ENCODE measurements at places on chromosomes 3 and 15. TPM values are rescaled to one million over a fixed set of nuclear protein-coding genes. Genes with fewer than 3 reads are reported as not detected.

Gene SCN11A
- total RNA-seq: 0.16 TPM

GRCh38 chr15:50257332-50257731 lies 8.2 kb downstream of the HDC start:
- H3K4me3 ChIP-seq: no peak overlapping the region
- H3K36me3 ChIP-seq: no peaks in the 10 kb centered on the region
- no peaks in the 10 kb centered on the region for H3K27me3 ChIP-seq
- no peak overlapping the region for H3K27ac ChIP-seq
- no peak for DNase-seq
- no peaks in the 10 kb centered on the region for H3K4me1 ChIP-seq

DNA sequence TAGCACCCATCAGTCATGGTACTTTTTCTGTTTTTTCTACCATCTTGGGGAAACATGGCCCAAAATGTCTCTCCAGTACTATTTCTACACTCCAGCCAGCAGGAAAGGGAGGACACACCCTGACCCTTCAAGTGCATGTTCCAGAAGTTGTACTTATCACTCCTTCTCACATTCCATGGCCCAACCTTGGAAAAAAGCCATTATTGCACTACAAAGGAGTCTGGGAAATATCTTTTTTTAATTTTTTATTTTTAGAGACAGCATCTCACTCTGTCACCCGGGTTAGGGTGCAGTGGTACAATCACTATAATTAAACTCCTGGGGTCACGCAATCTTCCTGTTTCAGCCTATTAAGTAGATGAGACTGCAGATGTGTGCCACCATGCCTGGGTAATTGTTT lies 100.0 kb upstream of the PPP2R3A start:
- no peak overlapping the region for H3K4me3 ChIP-seq
- H3K36me3 ChIP-seq: no peaks in the 10 kb centered on the region
- peaks cover 5% of the 10 kb centered on the region for H3K27me3 ChIP-seq

Gene EBLN2
- total RNA-seq: 3.1 TPM

Gene NRG4
- 1.5 TPM for total RNA-seq

Gene CACNA1D
- 38.2 TPM for total RNA-seq

DNA sequence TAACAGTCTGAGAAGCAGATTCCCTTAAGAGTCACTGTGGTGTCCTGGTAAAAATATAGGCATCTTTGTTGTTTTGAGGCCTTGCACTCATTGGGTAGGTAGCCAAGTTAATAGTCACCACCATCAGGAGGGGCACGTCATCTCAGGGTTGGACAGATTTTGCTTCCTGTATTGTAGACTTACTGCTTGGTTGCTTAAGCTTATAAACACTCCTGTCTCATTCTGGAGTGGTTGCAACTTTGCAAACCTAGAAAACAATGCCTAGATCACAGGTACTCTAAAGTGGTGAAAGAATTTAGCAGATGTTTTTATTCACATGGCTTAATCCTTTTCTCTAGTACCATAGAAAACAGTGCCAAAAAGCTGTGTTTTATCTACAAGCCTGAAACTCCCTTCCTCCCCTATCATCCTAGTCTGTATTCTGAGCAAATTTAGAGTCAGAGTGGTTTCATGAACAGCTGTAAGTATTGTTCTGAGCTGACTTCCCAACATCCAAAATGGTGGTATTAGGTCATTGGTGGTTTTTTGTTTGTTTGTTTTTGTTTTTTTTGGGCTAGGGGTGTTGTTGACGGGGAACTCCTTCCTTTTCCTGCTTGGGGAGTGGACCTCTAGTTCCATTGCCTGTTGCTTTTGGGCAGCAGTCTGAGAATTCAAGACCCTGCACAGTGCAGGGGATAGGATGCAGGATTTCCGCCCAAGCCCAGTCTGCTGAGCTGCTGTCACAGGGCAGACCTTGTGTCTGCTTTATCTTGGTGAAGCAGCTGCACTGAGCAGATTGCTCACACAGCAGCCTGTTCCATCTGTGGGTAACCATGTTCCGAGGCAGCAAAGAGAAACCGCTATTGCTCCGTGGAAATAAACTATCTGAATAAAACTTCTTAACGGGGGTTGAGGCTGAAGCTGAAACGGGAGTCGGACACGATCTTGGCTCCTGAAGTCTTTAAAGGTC lies 202.0 kb downstream of the AKAP13 start:
- DNase-seq: peak; percentile 67
- H3K4me1 ChIP-seq: peaks cover 3% of the 10 kb centered on the region
- H3K27ac ChIP-seq: peak overlapping the region; percentile 69

Gene TMC3
- not detected for total RNA-seq

Gene CCR1
- 5.0 TPM for total RNA-seq

Gene MELTF
- total RNA-seq: 11.3 TPM

DNA sequence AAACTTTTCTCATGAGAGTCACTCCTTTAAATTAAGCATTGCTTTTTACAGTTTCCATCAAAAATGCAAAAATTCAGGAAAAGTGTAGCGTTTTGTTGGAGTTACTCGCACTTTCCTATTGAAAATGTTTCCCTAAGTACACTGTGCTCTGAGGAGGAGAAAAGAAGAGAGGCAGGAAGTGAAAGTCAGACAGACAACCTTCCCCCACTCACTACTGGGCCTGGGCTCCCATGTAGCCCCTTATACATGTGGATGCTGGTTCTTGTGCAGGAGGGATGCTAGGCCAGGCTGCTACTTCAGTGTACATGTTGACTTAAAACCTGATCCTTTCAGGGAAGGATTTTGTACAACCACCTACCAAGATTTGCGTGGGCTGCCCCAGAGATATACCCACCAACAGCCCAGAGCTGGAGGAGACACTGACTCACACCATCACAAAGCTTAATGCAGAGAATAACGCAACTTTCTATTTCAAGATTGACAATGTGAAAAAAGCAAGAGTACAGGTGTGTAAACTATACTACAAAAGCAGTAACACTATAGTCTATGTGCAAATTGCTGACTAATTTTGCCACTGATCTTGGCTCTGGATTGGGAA lies 15.1 kb downstream of the KNG1 start:
- peaks cover 9% of the 10 kb centered on the region for H3K27me3 ChIP-seq
- H3K4me3 ChIP-seq: no peak overlapping the region
- H3K36me3 ChIP-seq: no peaks in the 10 kb centered on the region
- no peak overlapping the region for H3K27ac ChIP-seq

Gene CHST2
- 11.4 TPM for total RNA-seq

DNA sequence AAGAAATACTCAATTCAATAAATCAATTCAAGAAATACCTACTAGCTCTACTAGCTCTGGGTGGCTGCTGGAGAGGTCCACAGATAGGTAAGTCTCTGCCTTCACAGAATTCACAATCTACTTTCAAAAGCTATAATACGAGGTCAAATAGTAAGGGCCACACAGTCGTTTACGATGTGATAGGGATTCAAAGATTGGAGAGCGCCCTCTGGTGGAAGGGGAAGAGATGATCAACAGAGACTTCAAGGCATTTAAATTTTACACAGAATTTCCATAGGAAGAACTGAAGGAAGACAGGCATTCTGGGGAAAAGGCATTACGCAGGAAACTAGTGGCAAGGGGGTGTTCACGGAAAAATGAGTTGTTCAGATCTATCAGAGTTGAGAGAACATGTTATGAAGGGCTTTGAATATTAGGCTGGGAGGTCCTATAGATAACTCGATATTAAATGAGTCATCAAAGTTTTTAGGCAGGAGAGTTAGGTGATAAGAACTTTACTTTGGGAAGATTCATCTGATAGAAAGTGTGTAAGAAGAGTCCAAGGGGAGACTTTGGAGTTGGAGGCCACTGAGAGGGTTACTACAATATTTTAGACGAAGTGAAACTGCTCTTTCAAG lies 128.8 kb downstream of the FRMD5 start:
- no peaks in the 10 kb centered on the region for H3K36me3 ChIP-seq
- no peak overlapping the region for H3K4me3 ChIP-seq
- no peaks in the 10 kb centered on the region for H3K27me3 ChIP-seq
- H3K27ac ChIP-seq: no peak overlapping the region
- H3K4me1 ChIP-seq: no peaks in the 10 kb centered on the region

DNA sequence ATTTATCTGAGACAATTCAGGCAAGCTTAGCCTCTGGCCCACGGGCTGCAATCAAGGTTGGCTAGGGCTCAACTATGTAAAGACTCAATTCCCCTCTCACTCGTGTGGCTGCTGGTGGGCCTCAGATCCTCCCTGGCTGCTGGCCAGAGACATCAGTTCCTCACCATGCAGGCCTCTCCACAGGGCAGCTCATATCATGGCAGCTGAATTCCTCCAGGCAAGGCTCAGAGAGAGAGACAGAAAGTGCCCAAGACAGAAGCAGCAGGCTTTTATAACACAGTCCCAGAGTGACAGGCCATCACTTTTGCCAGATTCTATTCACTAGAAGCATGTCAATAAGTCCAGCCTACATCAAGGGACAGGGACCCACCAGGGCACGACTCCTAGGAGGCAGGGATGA lies 63.2 kb downstream of the XXYLT1 start:
- H3K4me3 ChIP-seq: no peak overlapping the region
- H3K36me3 ChIP-seq: no peaks in the 10 kb centered on the region
- no peak overlapping the region for H3K27ac ChIP-seq
- DNase-seq: no peak
- peaks cover 53% of the 10 kb centered on the region for H3K4me1 ChIP-seq

Gene COPB2
- total RNA-seq: 118 TPM

Gene RETNLB
- not detected for total RNA-seq

GRCh38 chr3:20658491-20658890 lies 472.5 kb upstream of the SGO1 start:
- no peak overlapping the region for H3K4me3 ChIP-seq
- no peaks in the 10 kb centered on the region for H3K4me1 ChIP-seq
- H3K36me3 ChIP-seq: no peaks in the 10 kb centered on the region
- H3K27ac ChIP-seq: no peak overlapping the region

DNA sequence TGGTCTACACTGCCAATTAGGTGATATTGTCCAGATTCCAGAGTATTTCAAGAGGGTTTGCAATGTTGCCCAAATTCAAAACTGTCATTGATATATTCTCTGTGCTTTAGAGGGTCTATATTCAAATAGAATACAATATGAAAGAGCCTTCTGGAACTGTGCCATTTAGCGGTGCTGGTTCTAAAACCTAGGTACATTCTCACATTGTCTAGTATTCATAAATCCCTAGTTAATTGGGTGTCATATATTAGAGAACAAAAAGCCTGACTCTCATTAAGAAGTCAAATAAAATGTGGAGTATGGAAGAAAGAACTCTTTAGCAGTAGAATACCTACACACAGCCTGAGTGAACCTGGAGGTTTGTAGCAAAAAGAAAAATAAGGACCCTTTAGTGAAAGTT lies 447.9 kb downstream of the CNTN6 start:
- no peaks in the 10 kb centered on the region for H3K36me3 ChIP-seq
- no peaks in the 10 kb centered on the region for H3K27me3 ChIP-seq
- no peaks in the 10 kb centered on the region for H3K4me1 ChIP-seq
- H3K27ac ChIP-seq: no peak overlapping the region
- H3K4me3 ChIP-seq: no peak overlapping the region

DNA sequence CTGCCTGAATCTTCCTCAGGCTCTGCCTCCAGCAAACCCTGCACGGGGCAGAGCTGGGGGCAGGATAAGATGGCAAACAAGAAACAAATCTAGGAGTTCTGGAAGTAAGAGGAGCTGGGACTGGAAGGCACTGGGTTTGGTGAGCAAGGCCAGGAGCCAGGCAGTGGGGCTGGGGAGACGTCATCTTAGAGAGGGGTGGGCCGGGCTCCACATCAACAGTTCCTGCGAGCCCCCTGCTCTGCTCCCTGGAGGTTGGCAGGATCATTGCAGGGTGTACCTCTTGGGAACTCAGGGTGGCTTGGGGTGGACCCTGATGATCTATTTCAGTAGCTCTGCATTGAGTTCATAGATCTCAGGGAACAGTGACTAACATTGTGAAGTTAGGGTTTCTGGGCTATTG lies 87.3 kb upstream of the PRR23E start:
- no peak overlapping the region for H3K4me3 ChIP-seq
- no peak overlapping the region for H3K27ac ChIP-seq

Gene CHRNA5
- 0.98 TPM for total RNA-seq

- H3K4me3 ChIP-seq: no peak overlapping the region
- peak overlapping the region; percentile 73 for H3K27ac ChIP-seq
- DNase-seq: no peak
- H3K27me3 ChIP-seq: no peaks in the 10 kb centered on the region
- peaks cover 33% of the 10 kb centered on the region for H3K4me1 ChIP-seq
- H3K36me3 ChIP-seq: no peaks in the 10 kb centered on the region
Observed at GRCh38 chr15:67049351-67050044, 15.9 kb upstream of the SMAD3 start.

DNA sequence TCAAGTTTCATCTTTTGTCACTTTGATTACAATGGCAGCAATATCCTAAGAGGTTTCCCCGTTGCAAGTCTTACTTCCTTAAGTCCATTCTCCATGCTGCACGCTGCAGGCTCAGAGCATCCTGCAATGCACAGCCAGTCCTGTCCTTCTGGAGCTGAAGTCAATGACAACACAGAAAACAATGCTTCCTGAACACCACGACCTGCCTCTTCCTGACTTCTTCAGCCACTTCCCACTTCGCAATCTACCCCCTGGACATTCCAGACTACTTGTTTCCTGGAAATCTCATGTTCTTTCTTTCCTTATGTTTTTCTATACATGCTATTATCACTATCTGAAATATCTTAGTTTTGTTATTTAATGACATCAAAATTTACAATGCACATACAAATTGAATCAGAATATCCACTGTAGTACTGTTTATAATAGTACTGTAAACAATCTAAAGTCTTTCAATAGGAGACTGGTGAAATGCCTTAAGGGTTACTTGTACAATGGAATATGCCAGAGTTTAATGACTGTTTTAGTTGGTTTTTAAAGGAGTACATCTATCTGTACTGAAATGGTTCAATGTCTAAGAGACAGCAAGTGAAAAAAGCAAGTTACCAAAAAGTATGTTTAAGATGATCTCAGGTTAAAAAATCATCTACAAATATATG lies 113.7 kb upstream of the PRTG start:
- H3K36me3 ChIP-seq: no peaks in the 10 kb centered on the region
- H3K4me3 ChIP-seq: no peak overlapping the region
- H3K27me3 ChIP-seq: no peaks in the 10 kb centered on the region

GRCh38 chr3:44439499-44440295 lies 37.8 kb downstream of the ZNF445 start:
- no peaks in the 10 kb centered on the region for H3K36me3 ChIP-seq
- peak; percentile 60 for DNase-seq
- H3K4me3 ChIP-seq: no peak overlapping the region
- H3K4me1 ChIP-seq: no peaks in the 10 kb centered on the region

DNA sequence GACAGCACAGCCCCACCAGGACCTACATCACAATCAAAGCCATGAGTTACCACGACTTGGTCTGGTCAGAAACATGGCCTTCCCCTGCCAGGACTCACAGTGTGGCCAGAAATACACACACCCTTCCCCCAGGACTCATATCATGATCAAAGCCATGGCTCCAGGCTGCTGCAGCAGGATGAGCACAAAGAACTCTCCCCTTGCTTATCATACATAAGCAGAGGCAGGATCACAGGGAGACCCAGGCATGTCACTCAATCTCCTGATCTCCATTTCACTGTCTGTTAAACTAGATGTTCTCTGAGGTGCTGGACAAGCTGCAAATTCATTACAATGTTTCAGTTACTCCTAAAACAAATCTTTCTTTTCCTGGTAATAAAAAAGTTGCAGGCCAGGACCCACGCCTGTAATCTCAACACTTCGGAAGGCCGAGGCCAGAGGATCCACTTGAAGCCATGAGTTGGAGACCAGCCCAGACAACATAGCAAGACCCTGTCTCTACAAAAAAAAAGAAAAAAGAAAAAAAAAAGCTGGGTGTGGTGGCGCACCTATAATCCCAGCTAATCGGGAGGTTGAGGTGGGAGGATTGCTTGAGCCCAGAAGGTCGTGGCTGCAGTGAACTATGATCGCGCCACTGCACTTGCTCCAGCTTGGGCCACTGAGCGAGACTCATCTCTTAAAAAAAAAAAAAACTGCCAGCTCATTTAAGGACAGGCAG lies 1.2 kb downstream of the PFKFB4 start:
- no peak for DNase-seq
- H3K27me3 ChIP-seq: no peaks in the 10 kb centered on the region
- H3K4me3 ChIP-seq: no peak overlapping the region
- H3K36me3 ChIP-seq: no peaks in the 10 kb centered on the region
- no peak overlapping the region for H3K27ac ChIP-seq
- H3K4me1 ChIP-seq: peaks cover 33% of the 10 kb centered on the region

Gene USP13
- total RNA-seq: 46.6 TPM

Measured in adrenal gland (tissue), 19 donors.